Left renal pelvis (tissue), 4 donors: ENCODE measurements at places on chromosomes 6 and 20.

DNA sequence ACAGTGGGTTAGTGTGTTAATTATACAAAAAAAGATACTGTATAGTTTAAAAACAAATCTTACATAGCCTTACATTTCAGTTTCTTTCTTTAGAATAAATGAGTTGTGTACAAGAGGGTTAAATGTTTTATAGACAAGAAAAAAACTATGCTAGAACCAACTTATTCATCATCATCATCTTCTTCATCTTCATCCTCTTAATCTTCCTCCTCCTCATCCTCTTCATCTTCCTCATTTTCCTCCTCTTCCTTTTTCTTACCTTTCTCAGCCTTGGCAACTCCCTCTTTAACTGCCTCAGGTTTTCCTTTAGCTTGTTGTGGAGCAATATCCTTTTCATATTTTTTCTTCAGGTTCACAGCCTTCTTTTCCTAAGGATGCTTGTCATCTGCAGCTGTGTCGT lies 53.7 kb downstream of the RPS12 start:
- no peak for DNase-seq

- no peak for DNase-seq
Observed at GRCh38 chr6:3671382-3671781, 80.1 kb downstream of the PXDC1 start.

DNA sequence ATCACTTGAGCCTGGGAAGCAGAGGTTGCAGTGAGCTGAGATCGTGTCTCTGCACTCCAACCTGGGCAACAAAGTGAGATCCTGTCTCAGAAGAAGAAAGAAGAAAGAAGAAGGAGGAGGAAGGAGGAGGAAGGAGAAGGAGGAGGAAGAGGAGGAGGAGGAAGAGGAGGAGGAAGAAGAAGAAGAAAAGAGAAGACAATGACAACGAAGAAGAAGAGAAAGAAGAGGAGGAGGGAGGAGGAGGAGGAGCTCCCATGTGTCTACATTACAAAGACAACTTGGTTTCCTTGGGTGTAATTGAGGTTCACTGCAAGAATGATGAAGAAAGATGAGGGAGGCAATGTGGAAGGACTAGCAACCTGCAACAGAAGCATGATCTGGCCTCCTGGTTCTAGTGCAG lies 21.3 kb upstream of the CEP85L start:
- DNase-seq: no peak

- DNase-seq: no peak
Observed at GRCh38 chr6:108592371-108593337, 31.9 kb downstream of the FOXO3 start.

DNA sequence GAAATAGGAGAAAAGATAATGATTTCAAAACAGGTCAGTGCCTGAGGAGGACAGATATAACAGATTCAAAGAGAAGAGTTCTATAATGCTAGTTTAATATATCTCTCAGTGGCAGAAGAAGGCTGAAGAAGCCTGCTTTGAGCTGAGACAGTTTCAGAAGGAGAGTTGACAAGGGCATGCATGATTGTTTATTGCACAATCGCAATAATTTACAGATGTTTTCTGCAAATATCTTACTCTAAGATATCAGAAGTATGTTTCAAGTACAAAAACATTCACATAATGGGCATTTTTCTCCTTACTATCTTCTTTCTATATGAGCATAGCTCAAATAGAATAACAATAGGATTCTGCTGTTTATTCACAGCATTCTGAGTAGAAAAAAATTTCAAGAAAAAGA lies 557.7 kb upstream of the NRSN1 start:
- DNase-seq: no peak

DNA sequence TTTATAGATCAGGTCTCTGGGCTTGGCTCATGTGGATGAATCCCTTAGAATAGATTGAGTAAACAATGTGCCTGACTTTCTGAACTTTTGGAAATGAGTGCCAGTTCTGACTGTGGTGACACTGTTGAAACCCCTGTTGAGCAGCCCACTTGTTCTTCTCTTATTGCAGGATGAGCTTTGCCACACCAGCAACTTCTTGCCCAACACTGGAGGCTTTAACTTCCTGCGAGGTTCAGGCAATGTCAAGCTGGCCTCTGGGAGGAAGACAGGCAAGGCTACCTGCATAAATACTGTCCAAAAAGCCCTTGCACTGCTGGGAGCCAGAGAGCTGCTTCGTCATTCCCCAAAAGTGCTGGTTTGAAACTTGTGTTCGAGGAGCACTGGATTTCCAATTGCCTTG lies 32.8 kb upstream of the SMIM8 start:
- no peak for DNase-seq

GRCh38 chr6:96809119-96809518 lies 28.2 kb downstream of the GPR63 start:
- no peak for DNase-seq
